ENCODE measurements at places on chromosomes 3 and 15. TPM values are rescaled to one million over a fixed set of nuclear protein-coding genes. Genes with fewer than 3 reads are reported as not detected.
A peak's percentile ranks its signal among the peaks of the same experiment; 100 is the strongest.

Gene CAMK2N2
- polyA plus RNA-seq: 0.29 TPM

Gene PDHB
- 69.2 TPM for polyA plus RNA-seq

Gene EAF2
- 2.3 TPM for polyA plus RNA-seq

Gene LRRIQ4
- not detected for polyA plus RNA-seq

Gene TMEM115
- 54.3 TPM for polyA plus RNA-seq

Gene FETUB
- not detected for polyA plus RNA-seq

Gene ITPKA
- 2.2 TPM for polyA plus RNA-seq

DNA sequence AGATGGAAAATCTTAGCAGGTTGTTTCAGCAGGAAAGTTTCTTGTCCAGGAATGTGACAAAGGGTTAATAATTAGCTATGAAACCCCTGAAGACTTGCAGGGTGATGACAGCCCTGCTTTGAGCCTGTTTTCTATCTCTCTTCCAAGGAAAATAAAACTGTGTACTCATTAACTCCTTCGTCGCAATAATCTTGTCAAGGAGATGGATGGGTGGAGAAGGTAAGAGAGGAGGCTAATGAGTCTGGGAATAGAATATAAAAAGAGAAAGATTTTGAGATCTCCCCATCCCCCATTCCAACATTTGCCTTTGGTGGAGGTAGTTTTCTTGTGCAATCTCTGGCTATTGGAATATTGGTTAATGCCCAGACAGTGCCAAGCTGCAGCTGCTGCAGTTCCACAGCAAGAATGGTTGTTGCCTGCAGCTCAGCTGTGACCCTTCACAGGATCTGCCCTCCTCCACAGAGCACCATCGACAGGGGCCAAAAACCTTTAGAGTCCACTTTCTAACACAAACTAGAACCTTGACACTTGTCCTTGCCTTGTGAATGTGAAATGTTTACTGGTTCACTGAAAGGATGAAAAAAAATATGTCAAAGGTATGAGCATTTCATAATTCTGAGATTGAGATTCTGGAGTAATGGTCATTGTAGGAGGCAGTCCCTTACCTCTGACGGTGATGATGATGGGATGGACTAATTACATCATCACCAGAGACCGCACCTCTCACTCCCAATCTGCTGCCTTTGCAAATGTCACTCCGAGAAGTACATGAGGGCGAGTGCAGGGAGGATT is 4.2 kb upstream of the LRIG1 start:
- no peak for DNase-seq

- no peak for DNase-seq
Measured at GRCh38 chr3:156425651-156426050, 129.3 kb downstream of the SSR3 start.

- DNase-seq: no peak
Measured at GRCh38 chr3:158713094-158713499, 19.2 kb downstream of the RARRES1 start.

- DNase-seq: no peak
Measured at GRCh38 chr15:101480613-101481380, 8.7 kb downstream of the PCSK6 start.

DNA sequence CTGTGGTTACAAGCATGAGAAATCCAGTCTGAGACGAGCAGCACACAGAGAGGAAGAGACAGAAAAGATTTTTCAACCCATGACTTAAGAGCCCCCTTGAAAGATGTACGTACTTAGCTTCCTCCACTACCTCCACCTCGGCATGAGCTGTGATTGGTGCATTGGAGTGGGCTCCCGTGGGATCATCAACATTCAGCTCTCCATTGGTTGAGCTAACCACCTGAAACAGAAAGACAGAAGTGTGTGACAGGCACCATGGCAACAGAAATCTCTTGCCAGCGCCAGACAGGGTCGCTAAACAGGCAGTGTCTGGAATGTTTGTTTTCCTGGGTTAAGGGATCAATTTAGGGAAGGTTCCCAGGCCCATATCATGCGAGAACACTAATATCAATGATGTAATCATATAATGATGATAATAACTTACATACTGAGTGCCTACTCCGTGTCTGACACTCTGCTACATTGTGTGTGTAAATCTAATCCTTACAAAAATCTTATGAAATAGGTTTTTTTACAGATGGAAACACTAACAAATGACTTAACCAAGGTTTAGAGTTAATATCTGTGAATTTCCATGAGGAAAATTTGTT is 17.5 kb upstream of the PPIB start:
- DNase-seq: no peak

GRCh38 chr3:117063930-117064329 is 354.4 kb downstream of the TUSC7 start:
- DNase-seq: peak; percentile 70

GRCh38 chr15:71154607-71155200 is 39.4 kb downstream of the THSD4 start:
- DNase-seq: no peak

DNA sequence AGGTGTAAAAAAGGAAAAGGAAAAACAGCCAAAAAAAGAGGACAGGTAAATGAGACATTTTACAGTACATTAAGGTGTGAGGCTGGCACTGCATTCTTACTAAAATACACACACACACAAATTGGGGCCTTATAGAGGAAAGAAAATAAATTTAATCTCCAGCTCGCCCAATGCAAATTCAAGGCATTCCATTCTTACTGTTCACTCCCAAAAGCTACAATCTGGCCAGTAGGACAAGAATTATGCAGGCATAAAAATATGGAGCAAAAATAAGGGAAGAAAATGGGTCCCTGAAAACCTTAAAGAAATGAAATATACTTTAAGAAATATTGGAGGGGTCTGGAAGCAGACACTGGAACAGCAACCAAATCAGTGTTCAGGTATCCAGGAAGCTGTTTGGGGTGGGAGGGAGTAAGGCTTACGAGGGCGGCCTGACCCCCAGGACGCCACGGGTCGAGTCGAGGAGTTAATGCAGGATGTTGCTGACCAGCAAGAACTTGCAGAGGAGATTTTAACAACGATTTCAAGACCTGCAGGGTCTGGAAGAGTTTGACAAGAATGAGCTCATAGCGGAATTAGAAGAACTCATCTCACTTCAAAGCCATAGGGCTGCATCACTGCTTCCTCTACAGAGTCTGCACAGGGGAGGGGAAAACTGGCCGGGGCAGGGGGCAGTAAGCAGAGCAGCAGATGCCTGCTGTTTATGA is 245.5 kb downstream of the TBL1XR1 start:
- DNase-seq: peak; percentile 34

- DNase-seq: no peak
Measured at GRCh38 chr3:177658354-177658753, 461.1 kb upstream of the TBL1XR1 start.

GRCh38 chr3:159174715-159175692 is 373.1 kb downstream of the MFSD1 start:
- no peak for DNase-seq

DNA sequence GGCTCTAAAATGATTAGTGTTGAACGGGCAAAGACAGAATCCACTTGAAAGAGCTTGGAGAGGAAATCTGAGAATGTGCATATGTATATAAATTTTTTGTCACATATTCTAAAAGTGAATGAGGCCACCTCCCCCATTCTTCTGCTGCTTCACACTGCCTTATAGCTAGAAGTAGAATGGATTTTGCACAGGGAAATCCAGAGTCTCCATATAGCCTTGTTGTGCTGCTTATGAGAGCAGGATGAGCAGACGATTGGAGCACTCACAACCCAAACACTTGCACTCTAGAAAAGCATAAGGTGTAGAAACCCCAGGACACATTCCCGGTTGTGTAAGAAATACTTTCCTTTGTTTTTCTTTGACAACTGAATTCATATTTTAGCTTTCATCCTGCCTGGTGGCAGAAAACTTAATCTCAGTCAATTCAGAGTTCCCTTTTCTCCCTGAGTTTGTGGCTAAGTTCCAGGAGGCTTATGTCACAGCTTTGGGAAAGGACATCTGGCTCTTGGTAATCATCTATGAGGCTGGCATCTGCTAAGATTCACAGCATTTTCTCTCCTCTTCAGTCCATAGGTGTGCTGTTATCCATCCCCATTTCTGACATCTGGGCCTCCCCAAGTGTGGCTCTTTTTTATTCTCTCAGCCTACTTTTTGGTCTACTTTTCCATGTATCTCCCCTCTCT is 188.4 kb upstream of the PFN2 start:
- peak; percentile 44 for DNase-seq

DNA sequence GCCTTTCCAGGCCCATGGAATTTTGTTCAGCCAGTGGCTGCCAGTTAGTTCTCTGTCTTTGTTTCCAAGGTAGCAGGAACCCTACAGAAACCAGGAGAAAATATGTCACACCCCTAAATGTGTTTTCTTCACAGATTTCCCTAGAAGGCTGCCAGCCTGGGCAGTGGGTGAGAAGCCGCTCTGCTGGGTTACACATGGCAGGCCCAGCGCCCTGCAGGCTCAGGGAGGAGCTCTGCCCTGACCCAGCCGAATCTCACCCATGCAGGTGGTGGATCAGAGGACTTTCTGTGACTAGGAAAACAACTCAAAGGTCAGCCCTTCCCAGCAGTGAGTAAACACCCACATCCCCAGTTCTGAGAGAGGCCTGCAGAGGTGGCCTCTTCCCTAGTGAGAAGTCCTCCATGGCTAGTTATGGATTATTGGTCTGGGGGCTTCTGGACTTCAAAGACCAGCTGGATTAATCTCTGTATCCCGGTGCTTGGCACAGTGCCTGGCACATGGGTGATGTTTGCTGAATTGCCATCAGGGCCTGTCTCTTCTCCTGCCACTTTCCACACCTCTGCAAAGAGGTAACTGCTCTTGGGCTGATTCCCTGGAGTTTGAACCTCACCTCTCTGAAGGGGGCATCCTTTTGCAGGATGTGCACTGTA is 34.7 kb upstream of the BDH1 start:
- no peak for DNase-seq

DNA sequence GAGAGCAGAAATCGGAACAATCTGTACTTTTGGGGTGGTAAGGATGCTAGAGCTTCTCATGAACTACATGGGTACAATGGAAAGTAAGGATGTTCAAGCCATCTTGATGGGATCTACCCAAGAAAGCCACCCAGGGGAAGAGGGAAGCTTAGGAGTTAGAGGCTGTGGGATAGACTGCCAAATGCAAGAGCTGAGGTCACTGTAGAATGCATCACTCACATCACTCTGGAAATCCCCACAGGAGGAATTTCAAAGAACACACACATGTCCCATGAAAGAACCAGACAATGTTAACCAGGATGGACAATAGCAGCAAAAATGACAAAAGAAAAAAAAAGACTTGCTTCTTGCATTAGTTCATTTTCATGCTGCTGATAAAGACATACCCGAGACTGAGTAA is 32.8 kb upstream of the UBE2E2 start:
- peak; percentile 77 for DNase-seq

GRCh38 chr3:7982126-7982525 is 519.5 kb upstream of the LMCD1 start:
- no peak for DNase-seq

DNA sequence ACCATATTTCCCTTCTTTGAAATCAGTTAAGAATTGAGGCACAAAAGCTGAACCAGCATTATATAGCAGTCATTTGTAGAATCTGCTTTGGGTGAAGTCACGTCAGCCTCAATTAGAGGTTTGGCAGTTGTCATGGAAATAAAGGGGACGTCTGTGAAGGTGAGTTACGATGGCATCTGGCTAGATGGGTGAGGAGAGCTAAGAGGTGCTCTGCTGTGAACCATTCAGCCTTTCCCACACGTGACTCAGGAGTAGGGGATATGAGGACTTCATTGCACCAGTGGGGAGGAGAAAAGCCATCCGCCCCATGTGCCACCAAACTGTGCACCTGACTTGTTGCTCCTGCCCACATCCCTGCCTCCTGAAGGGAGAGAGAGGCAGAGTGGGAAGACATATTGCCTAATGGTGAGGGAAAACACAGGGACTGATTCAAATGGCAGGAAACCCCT is 2.8 kb upstream of the C15orf40 start:
- no peak for DNase-seq

DNA sequence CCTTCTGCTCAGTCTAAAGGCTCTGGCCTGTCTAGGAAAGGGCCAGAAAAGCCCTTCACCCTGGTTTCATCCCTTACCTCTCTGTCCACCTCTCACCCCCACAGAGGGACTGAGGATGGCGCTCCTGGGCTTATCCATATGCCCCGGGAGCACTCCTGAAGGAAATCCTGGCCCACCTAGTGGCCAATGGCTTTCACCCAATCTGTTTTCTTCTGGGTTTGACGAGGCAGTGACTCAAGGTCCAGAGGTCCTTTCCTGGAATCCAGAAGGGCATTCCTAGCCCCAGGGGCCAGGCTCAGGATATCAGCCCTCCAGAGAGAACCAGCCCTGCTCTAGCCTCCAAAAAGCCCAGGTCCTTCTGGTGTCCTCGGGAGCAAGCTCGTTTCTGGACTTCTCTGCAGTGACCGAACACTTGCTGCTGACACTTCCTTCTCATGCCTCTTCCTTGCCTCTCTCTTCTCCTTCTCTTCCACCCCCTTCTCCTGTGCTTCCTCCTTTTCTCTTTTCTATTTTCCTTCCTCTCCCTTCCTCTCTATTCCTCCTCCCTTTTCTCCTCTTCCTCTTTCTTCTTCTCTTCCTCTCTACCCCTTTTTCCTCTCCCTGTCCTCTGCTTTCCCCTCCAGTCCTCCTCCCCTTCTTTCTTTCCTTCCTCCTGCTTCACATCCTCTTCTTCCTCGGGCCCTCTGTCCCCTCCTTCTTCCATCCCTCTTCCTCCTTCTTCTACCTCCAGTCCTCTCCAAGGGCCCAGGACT is 59.6 kb downstream of the RHCG start:
- DNase-seq: no peak

DNA sequence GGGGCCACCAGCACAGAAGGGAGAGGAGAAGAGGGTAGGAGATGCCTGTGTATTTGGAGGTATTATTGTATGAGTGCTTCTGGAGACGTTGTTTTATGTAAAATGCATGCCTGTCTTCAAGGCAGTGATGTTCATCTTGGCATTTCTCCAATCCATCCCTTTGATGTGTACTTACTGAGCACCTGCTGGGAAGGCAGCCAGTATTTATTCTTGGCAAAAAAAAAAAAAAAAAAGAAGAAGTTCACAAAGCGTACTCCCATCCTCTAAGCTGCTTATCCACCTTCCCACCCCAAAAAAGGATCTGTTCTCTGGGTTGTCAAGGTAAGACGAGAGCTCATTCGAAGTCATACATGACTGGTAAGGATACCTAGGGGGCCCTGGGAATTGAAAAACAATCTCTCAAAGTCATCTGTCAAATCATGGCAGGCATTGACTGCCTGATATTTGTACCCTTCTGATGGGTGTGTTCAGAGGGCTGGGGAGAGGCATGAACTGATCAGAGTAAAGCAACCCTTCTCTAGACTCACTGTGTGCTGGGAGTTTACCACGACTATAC is 30.0 kb upstream of the SLC6A1 start:
- no peak for DNase-seq

DNA sequence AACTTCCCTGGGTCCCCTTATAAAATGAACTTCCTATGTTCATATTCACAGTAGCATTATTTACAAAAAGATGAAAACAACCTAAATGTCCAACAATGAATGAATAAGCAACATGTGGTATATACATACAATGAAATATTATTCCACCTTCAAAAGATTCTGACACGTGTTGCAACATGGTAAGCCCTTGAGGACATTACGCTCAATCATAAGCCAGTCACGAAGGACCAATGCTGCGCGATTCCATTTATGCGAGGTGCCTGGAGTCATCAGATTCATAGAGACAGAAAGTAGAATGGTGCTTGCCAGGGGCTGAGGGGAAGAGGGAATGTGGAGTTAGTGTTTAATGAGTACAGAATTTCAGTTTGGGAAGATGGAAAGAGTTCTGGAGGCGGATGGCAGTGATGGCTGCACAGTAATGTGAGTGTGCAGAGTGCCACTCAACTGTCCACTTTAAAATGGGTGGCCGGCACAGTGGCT is 88.8 kb upstream of the ALDH1A3 start:
- DNase-seq: no peak

Measured in IMR-90 (cell line).